ENCODE measurements at places on chromosomes 1 and 21.

DNA sequence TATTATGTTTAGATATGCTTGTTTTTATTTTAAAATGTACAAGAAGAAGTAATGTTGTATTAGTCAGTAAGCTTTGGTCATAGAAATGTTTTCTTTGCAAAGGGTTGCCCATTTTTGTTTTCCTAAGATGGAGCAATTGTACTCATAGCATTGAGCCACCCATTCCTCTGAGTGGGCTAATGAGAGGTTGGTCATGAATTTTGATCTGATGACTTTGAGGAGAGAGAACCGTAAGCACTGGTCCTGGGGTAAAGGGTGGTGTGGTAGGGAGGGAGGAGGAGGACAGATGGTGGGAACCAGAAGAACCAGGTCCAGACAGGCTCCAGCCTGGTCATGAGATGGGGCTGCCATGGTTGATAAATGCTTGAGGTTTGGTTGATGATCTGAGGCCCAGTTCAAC lies 15.9 kb upstream of the SLC6A9 start:
- no peak for DNase-seq

DNA sequence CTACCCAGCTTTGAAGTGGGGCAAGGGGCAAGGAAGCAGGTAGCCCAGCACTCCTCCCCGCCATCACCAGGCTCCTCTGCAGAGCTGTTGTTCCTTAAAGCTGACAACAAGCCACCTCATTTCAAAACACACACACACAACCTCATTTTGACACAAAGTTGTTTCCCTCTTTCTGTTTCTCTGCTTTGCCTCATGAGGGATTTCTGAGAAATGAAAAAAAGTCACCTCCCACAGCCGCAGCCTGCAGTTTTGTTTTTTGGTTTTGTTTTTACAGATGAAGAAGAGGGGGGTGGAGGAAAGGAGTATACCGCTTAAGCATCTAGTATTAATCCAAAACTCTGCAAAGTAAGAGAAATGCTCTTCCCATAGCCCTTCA lies 12.1 kb downstream of the MCL1 start:
- no peak for DNase-seq

DNA sequence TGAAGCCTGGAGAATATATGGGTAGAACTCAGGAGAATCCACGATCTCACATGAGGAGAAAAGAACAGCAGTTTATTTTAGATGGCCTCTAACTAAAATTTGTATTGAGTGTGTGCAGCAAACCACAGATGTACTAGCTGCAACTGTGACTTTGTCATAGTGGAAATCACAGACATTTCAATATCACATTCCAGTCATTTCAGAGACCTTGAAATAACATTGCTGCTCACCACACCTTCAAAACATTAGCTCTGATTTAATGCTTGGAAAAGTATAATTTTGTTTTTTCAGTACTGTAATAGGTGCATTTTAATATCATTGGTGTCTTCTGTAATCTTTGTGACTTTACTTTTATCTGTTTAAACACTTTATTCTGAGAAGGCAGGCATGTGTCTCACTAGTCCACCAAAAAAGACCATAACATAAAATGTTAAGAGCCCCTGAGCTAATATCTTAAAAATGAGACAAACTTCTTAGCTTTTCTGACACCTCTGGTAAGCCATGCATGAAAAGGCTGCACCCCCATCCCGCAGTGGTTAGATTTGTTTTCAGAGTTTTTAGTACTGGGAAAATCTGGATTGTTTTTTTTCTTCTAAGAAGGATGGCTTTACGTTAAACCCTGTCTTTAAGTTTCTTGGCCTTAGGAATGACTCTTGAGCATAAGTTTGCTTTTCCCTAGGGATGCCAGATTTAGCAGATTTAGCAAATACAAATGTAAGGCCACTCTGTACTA lies 30.1 kb downstream of the KCNJ15 start:
- DNase-seq, result peak; percentile 66

DNA sequence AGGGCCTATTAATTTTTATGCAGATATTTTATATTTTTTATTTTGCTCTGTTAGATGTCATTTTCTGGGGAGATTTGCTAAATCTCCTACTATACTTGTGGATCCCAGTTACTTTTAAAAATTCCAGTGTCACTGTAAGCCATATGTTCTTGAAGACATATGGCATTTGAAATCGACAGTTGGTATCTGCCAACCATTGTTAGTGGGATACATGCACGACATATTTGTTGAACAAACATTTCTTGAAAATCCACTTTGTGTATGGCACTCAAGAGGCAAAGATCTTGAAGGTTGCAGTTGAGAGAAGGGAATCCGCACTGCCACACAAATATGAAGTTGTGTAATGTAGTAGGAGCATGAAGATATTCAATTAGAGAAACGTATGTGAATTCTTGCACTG lies 287.7 kb downstream of the HHAT start:
- DNase-seq, result no peak

DNA sequence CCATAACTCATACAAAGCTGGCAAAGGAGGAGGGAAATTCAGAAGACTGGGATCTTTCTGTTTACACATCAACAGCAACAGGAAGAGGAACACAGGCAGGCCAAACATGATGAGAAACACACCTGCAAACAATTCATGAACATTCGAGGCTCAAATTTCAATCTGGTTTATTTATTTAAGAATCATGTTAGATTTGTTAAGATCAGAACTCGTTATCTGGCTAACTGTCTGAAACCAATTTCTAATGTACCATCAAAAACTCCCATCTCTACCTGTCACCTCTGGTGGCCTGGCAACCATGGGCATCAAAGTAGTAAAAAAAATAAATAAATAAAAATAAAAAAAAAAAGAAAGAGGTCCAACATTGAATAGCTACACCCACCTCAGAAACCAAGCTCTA lies 9.8 kb downstream of the LBR start:
- DNase-seq, result no peak

- DNase-seq, result no peak
Measured at GRCh38 chr21:27827972-27828371, 861.1 kb upstream of the ADAMTS5 start.

GRCh38 chr1:95536501-95536900 lies 302.5 kb downstream of the RWDD3 start:
- DNase-seq, result no peak

- DNase-seq, result no peak
Measured at GRCh38 chr1:42824481-42825035, 7.4 kb upstream of the SVBP start.

GRCh38 chr1:46303038-46303871 lies at the start of the genes LRRC41 and UQCRH:
TSS of gene LRRC41 (minus strand) at chr1:46303616. CDS start at chr1:46303322, 294 bp downstream.
TSS of gene UQCRH (plus strand) at chr1:46303698. CDS start at chr1:46303767, 69 bp downstream.
- DNase-seq, result peak; percentile 98

DNA sequence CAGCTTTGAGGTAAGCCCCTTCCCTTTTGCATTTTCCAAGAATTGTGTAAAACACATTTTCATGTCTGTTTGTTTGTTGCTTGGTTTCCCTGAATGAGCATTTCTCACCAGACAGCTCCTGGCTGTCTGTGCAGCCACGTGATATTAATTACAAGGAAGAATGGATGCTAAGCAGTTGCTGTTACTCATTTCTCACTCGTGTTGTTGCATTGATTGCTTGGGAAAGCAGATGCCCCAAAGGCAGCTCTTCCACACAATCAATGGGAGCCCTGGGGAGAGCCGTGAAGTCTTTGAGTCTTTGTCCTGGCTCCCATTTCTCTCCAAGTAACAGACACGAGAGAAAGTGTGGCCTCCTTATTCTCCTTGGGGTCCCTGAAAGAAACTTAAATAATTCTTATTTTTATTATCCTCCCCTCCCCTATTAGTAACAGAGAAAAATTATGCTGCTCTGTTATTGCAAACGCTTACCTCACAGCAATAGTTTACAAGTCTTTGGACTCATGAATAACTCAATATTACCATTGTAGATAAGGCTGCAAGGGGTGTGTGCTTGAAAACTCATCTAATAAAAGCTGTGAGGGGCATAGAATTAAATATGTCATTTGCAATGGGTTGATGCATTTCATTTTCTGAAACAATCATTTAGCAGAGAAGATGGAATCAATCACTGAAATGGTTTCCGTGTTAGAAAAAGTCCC lies 127.7 kb upstream of the CAMK1G start:
- DNase-seq, result no peak

- no peak for DNase-seq
Measured at GRCh38 chr1:162014202-162014601, 9.5 kb downstream of the OLFML2B start.

- DNase-seq, result no peak
Measured at GRCh38 chr1:40649592-40649930, 15.9 kb downstream of the RIMS3 start.

- DNase-seq, result no peak
Measured at GRCh38 chr1:92708368-92708950, 76.4 kb downstream of the EVI5 start.

DNA sequence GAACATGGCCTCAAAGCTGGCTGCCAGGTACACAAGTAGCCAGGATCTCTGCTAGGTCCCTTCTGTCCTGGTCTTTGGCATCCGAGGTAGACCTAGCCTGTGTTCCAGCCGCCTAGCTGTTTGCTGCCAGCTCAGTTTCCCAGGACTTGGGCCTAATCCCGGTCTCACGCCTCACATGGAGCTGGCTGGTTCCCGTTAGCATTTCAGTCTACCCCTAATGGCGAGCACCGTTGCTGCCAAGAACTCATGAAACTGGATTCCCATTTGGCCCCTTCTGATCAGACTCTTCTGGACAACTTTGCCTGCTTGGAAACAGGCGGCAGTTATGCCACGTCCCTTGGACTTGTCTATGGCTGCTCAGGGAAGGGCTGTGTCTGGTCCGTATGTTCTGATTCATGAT lies 26.2 kb upstream of the HHAT start:
- DNase-seq, result no peak

GRCh38 chr1:193157360-193157759 lies 29.1 kb downstream of the B3GALT2 start:
- DNase-seq, result no peak

GRCh38 chr21:44702973-44703730 lies 6.2 kb downstream of the KRTAP10-12 start:
- no peak for DNase-seq

- peak; percentile 34 for DNase-seq
Measured at GRCh38 chr1:197304638-197305200, 36.7 kb downstream of the CRB1 start.

DNA sequence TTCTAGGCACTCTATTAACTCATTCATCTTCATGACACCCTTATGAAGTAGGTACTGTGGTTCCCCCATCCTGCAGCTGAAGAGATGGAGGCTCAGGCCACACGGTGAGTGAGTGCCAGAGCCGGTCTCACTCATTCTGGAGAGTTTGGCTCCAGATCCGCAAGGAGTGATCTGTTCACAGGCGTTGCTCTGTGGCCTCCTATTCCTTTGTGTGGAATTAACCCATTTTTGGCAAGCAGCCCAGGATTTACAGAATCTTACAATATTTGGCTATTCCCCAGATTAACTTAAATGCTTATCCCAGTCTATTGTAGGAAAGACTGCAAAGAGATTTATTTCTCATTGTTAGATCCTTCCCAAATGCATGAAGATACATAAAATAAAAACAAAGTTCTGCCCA lies 29.6 kb downstream of the KIAA0040 start:
- no peak for DNase-seq

GRCh38 chr1:74396933-74397332 lies 115.5 kb downstream of the LRRC53 start:
- DNase-seq, result no peak

GRCh38 chr1:41848216-41848952 lies 70.3 kb downstream of the HIVEP3 start:
- no peak for DNase-seq

- DNase-seq, result no peak
Measured at GRCh38 chr21:32914424-32915039, 111.2 kb upstream of the OLIG2 start.

DNA sequence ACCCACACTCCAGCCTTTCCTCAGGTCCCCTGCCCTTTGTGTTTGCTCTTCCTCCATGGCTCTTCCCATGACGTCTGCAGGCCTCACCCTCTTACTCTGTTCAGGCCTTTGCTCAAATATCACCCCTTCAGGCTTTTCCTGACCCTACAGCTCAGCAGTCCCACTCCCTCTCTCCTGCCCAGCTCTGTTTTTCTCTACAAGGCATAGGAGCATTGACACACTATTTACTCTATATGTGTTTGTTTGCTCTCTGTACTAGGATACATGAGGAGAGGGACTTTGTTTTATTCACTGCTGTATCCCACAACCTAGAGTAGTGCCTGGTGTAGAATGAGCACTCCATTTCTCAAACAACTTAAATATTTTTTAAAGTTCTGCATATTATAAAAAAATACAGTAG lies 107.4 kb upstream of the COA6 start:
- no peak for DNase-seq

DNA sequence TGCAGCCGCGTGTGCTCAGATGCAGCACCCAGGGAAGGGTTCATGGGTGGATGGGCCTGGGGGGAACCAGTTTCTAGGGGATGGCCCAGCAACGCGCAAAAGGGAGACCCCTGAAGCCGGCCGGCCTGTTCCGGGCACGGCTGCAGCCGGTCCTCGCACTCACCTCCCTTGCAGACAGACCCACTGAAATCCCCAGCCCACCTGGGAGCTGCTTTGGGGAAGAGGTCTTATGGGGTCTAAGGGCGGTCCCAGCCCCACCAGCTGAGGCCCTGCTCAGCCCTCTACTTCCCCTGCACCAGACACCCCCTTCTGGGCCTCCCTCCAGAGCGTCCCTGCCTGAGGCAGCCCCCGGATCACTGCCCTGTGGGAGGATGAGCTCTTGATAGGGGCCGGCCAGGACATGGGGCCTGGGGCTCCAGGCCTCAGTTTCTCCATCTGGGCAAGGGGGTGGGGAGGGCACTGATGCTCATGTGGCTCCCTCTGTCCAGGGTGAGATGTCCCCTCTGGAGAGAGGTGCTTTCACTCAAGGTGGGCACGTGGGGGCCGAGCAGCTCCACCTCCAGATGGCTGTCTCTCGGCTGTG lies 20.0 kb upstream of the TTC34 start:
- no peak for DNase-seq

DNA sequence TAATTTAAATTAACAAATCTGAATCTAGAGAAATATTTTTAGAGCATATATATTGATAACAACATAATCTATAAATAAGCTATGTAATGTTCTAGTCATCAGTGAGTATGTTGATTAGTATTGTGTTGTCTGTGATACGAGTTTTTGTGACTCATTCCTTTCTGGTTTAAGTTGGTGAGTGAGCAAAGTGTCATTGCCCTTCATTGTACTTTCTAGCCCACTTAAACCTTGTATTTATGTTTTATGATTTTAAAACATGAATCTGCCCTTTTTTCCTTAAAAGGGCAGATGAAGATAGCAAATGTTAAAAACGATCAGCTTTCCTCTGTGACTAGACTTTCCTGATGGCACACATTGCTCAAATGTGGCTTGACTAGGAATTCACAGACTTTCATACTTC lies 38.5 kb downstream of the MACO1 start:
- no peak for DNase-seq

- peak; percentile 34 for DNase-seq
Measured at GRCh38 chr1:19815801-19816736, 986 bp upstream of the RNF186 start.

DNA sequence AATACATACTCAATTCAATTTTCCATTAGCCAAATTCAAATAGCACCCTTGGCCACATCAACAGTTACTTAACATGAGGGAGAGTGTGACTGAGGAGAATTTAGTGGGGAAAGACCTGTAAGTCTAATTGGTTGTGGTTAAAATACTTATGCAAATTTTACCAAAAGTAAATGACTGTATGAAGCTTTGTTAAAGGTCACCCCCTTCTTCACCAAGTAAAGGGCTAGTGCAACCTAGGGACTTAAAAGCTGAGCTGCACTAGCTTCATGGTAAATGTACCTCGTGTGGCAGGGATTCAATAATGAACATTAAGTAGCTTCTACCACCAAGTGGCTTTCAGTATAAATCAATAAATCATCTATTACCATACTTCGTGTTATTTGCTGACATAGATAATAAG lies 372.0 kb downstream of the NTNG1 start:
- no peak for DNase-seq

- DNase-seq, result no peak
Measured at GRCh38 chr1:211939876-211940468, 95.4 kb downstream of the INTS7 start.
